CD4-positive, alpha-beta T cell treated with Interferon alpha-2 for 1 hour (primary cell): ENCODE measurements at places on chromosomes 7 and 10.

GRCh38 chr10:33900596-33900995 is 566.1 kb upstream of the NRP1 start:
- no peak for DNase-seq

DNA sequence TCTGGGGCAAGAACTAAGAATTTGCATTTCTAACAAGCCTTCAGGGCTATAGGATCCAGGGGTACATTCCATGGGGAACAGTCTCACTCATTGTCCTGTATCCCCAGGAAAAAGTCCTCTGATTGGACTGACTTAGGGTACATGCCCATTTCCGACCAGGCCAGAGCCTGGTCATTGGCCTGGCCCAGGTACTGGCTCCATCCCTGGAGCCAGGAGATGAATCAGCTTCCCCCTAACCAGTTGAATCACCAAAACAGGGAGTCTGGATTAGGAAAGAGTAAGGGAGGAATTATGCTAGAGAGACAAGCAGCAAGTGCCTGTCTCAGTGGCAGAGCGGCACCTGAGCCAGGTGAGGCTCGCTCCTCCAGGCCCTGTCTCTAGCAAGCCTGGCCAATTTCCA is 137.5 kb downstream of the FGFR2 start:
- DNase-seq = no peak

DNA sequence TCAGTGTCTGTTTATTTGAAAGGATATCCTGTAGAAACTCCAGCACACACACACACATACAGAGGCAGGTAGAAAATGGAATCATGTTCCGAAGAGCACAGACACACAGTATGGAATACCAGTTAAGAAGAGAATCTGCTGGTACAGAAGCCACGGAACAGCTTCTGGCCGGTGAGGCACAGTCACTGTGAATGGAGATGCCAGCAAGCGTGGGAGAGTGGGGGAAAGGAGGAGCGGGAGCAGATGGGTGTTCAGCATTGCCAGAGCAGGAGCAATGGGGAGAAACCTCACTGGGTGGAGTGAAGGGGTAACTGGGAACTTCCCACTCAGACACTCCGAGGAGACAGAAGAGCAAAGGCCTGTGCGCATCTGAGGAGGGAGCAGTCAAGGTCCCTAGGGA is 9.5 kb upstream of the IMPDH1 start:
- no peak for DNase-seq

DNA sequence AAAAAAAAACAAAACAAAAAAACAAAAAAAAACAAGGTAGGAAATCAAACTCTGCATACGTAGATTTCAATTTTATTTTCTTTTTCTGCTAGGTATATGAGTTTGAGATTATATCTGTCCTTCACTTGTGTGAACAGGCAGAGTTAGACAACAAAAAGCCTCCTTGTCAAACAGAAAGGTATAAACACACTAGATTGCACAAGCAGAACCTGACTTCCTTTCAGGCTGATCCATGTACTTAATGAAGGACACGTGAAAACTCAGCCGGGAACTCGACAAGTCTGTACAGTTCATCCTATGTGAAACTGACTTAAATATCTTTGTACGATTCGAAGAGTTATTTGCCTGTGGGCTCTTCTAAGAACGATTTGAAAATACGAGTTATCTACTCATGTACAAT is 254.1 kb downstream of the ARL4A start:
- DNase-seq = no peak

GRCh38 chr7:140646931-140647647 is 6.5 kb upstream of the DENND2A start:
- DNase-seq = peak; percentile 38

DNA sequence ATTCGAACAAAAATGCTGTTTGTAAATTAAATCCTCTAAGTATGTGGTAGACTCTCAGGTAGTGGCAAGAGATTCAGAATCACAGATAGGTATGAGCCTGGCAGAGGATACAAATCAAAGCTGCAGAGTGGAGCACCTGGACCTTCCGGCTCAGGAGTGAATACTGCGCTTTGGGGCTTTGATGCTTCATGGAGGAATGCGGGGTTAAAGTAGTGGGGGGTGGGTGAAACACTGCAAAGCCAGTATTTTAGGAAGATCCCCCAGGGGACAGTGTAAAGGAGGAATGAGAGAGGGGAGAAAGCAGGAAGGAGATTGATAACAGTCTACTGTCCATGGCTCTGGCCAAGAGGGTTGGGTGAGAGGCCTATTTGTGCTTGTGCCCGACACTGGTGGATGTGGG is 43.2 kb downstream of the CREB5 start:
- DNase-seq = no peak

- DNase-seq = no peak
These were observed 73.2 kb downstream of the FAM241B start for GRCh38 chr10:69703256-69703655.

GRCh38 chr10:119768455-119769094 is 42.7 kb downstream of the INPP5F start:
- DNase-seq = no peak

GRCh38 chr7:113444261-113444660 is 325.9 kb upstream of the SMIM30 start:
- no peak for DNase-seq

DNA sequence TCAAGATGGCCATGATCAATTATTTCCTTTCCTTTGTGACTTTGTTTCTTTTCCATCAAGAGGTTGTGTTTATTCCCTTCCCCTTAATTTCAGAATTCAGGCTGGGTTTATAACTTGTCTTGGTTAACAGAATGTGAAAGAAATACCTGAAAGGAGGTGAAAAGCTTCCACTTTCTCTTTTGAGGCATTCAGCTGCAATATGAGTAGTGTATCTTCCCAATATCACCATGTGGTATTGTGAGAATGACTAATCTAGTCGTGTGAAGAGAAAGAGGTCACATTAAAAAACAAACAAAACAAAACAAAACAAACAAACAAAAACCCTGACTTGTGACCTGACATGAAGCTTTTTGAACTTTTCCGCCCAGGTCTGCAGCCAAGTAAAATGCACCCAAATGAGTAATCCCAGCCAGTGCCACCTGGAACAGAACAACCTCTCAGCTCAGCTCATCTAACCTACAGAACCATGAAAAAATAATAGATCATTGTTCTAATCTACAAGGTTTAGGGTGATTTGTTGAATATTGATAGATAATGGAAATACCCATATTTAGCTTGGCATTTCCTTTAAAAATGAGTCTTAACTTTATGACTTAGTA is 70.8 kb upstream of the TEX47 start:
- no peak for DNase-seq

DNA sequence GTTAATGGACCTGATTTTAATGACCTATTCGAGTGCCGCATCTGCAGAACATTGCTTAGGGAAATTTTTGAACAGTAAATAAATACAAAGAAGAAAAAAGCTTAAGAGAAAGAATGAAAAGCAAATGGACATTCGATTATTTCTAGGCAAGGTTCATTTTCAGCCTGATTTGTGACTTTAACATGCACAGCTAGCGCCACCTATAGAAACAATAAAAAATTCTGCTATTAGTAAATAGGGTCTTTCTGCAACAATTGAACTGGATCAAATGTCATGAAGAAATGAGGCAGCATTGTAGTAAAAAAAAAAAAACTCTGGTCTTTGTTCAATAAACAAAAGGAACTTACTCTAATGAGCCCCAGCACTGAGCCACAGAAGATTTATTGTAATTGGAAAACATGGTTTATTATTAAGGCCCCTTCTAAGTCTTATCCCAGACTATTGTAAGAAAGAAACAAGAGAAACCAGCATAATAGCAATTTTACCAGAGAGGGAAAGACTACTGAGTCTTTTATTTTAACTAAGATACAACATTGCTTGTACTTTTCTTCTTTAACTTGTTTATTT is 41.4 kb upstream of the GHITM start:
- DNase-seq = no peak

DNA sequence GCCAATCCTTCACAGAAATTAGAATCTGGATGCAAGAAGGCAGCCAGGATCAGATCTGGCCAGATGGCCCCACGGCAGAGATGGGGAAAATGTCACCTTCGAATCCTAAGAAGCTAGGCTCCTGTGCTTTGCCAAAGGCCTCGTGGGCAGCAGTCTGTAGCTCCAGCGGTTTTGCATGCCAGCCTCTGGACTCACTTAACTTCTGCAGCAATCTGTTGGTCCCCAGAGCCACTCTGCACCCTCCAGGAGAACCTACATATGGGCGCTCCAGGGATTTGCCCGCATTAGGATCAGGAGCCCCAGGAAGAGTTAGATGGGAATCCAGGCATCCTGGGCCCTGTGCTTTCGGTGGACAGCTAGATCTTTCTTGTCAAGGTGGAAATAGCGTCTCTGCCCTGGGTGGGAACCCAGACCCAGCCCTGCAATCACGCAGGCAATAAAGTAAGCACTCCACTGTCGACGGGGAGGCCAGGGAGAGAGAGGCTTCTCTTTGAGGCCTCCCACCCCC is 10.1 kb upstream of the HOXA13 start:
- DNase-seq = no peak

DNA sequence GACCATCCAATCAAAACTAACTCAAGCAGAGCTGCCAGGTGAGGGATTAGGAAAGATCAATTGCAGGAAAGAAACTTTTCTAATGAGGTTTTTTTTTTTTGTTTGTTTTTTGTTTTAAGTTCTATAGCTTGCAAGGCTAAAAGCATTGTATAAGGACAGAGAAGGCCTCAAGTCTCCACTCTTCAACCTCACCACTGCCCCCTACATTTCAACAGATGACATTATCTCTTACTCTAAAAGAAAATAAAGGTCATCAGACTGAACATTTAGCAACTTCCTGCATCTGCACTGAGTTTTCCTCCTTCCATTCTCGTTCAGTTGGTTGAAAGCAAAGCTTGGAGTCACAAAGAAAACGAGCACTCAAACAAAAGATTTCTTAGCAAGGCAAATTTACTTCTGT is 45.2 kb upstream of the EXOC4 start:
- no peak for DNase-seq

DNA sequence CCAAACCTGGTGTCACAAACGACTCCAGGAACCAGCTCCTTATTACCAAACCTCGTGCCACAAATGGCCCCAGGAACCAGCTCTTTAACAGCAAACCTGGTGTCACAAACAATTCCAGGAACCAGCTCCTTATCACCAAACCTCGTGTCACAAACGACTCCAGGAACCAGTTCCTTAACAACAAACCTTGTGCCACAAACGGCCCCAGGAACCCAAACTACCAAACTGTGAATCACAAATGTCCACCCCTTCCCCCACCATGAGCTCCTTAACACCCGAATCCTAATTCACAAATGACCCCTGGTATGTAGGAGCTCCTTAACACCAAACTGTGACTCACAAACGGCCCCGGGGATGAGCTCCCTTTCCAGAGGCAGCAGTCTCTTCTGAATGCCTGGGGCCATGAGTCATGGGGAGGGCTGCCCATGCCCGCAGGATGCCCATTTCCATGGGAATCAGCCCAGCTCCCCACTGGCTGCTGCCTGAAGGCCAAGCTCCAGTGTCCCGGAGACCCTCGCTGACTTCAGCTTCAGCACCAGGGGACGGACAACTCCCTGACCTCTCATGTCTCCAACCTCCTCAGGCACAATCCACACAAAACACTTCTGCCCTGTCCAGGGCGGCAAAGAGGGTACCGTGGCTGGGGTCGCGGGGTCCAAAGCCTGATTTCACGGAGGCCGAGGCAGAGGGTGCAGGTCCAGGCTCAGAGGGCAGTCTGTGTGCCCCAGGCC is 213.1 kb downstream of the ELFN1 start:
- no peak for DNase-seq

- DNase-seq = no peak
These were observed 47.6 kb downstream of the ADCYAP1R1 start for GRCh38 chr7:31099451-31100444.

DNA sequence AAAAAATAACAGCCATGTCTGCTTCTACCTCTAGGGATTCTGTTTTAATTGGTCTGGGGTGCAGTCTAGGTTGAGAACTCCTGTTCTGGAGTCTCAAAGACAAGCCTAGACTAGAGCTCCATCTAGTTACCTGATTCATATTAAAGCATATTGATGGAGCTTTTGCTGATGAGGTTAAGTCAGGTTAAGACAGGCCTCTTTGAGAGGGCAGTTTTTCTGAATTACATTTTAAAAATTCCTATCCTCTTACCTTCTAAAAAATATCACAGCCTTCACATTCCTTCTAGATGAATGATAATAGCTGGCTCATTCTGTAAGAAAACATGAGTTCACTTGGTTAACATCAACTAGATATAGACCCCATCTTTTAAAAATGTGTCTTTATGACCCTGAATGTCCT is 28.9 kb downstream of the MGAM start:
- no peak for DNase-seq

DNA sequence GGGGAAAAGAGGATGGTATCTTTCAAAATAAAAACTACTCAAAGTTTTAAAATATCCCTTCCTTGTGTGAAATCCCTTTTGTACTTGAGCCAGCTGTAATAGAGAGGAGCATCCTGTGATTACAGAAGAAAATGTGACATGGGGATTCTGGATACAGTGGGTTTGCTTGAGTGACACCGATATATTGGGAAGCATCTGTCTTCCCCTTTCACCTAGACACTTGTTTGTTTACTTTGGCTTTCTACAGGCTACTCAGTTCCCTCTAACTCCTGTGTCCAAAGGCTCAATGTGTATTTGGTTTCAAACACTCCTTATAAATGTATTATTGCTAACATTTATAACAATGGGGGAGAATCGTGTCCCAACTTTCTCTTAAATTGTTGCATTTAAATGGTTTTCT is 24.4 kb downstream of the CPED1 start:
- DNase-seq = no peak

DNA sequence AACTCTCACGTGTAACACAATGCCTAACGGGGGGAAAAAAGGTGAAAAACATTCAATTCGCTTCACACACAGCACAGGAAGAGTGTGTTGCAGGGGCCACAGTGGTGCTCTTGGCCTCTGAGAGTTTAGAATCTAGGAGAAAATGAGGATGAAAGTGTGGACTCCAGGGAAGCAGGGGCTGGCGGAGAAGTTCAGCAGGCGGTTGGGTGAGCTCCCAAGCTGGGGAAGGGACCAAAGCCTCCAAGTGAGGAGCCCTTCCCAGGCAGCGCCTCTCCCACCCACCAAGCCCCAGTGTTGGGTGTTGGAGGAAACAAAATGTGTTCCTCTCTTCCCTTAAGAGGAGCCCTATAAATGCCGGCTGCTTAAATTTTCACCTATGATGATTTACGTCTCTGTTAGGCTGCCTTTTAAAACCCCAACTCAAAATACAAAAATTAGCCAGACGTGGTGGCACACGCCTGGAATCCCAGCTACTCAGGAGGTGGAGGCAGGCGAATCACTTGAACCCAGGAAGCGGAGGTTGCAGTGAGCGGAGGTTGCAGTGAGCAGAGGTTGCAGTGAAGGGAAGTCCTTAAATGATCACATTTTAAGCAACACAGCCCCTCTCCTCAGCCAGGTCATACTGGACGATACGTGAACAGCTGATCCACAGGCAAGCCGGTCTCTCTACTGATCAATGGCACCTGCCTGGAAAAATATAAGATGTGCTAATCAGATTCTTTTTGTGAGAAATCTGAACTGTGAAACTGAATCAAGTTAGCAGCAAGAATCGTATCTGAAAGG is 735.2 kb downstream of the PARD3 start:
- no peak for DNase-seq

- DNase-seq = no peak
These were observed 11.5 kb upstream of the TSGA13 start for GRCh38 chr7:130697820-130698219.
